ENCODE measurements at places on chromosomes 5 and 9. TPM values are rescaled to one million over a fixed set of nuclear protein-coding genes. Genes with fewer than 3 reads are reported as not detected.

DNA sequence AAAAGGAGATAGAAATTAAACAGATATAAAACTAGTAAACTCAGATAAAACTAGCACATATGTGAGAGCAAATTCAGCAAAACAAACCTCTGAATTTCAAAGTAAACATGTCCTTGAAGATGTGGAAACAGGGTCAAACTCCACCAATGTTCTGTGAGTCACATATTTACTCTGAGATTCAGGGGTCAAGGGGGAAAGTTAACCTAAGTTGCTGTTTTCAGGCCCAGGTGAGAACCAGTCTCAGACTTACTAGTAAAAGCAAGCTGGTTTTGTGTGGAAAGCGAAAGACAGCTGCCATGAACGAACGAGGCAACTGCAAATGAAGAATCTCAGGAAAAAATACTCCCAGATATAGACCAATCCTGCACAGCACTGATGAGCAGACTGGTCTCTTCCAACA, 29.0 kb downstream of the PSMB7 start:
- no peaks in the 10 kb centered on the region for H3K27me3 ChIP-seq
- H3K4me3 ChIP-seq: no peak overlapping the region
- H3K36me3 ChIP-seq: no peaks in the 10 kb centered on the region
- DNase-seq: no peak
- H3K4me1 ChIP-seq: peaks cover 63% of the 10 kb centered on the region

GRCh38 chr9:86795823-86796553, 151.3 kb downstream of the GAS1 start:
- no peak for DNase-seq
- H3K27ac ChIP-seq: no peak overlapping the region
- peaks cover 2% of the 10 kb centered on the region for H3K4me1 ChIP-seq
- no peaks in the 10 kb centered on the region for H3K36me3 ChIP-seq
- H3K4me3 ChIP-seq: no peak overlapping the region
- H3K27me3 ChIP-seq: no peaks in the 10 kb centered on the region

DNA sequence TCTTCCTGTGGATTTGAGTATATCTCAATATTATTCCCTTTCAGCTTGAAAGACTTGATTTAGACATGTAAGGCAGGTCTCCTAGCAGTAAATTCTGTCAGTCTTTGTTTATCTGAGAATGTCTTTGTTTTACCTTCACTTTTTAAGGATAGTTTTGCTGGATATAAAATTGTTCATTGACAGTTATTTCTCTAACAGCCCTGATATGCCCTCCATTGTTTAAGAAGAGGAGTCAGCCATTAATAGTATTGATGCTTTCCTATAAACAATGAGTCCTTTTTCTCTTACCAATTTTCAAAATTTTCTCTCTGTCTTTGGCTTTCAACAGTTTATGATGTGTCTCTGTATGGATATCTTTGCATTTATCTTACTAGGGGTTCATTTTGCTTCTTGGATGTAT, 163.5 kb upstream of the ANKRD55 start:
- no peaks in the 10 kb centered on the region for H3K36me3 ChIP-seq
- H3K4me1 ChIP-seq: no peaks in the 10 kb centered on the region
- DNase-seq: no peak

Gene ABO
- 3.9 TPM for total RNA-seq

GRCh38 chr9:76330034-76330433, 64.2 kb downstream of the RFK start:
- H3K4me3 ChIP-seq: no peak overlapping the region
- H3K4me1 ChIP-seq: no peaks in the 10 kb centered on the region
- H3K36me3 ChIP-seq: no peaks in the 10 kb centered on the region
- no peak overlapping the region for H3K27ac ChIP-seq

DNA sequence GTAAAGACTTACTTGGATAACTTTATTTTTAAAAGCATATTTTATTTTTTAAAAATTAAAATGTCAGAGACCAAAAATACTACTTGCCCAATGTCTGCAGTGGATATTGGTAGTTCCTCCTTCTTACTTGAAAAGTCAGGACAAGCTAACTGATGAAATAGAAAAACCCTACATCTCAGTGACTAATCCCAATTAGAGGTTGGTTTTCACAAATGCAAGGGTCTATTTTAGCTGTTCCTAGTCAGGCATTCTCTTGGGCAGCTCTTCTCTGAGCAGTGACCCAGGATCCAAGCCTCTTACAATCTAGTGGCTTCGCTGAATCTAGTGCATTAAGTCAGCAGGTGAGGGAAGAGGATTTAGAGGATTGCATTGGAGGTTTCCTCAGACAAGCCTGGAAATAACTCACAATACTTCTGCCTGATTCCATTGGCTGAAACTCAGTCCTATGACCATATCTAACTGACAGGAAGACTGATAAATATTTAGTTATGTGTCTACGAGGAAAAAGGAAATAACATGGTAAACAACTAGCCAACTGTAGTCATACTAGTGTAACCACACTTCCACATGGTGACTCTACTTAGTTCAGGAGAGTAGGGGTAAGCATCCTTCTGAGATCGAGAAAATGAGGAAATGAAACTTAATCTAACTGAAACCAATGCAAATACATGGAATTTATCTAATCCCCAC, 34.2 kb upstream of the MIER3 start:
- no peaks in the 10 kb centered on the region for H3K36me3 ChIP-seq
- no peaks in the 10 kb centered on the region for H3K27me3 ChIP-seq
- H3K4me3 ChIP-seq: no peak overlapping the region
- H3K4me1 ChIP-seq: no peaks in the 10 kb centered on the region

GRCh38 chr9:26888271-26888670, 4.3 kb downstream of the CAAP1 start:
- H3K4me1 ChIP-seq: peaks cover 30% of the 10 kb centered on the region
- DNase-seq: no peak
- no peaks in the 10 kb centered on the region for H3K27me3 ChIP-seq
- H3K4me3 ChIP-seq: no peak overlapping the region
- peaks cover 8% of the 10 kb centered on the region for H3K36me3 ChIP-seq
- no peak overlapping the region for H3K27ac ChIP-seq

GRCh38 chr9:125655066-125655633, 51.9 kb downstream of the MAPKAP1 start:
- H3K4me3 ChIP-seq: no peak overlapping the region
- H3K4me1 ChIP-seq: no peaks in the 10 kb centered on the region
- no peaks in the 10 kb centered on the region for H3K27me3 ChIP-seq
- H3K36me3 ChIP-seq: no peaks in the 10 kb centered on the region
- DNase-seq: no peak

Gene GMCL2
- total RNA-seq: not detected

GRCh38 chr5:81303563-81303962, 2.2 kb downstream of the ZCCHC9 start:
- H3K27ac ChIP-seq: no peak overlapping the region
- no peaks in the 10 kb centered on the region for H3K27me3 ChIP-seq
- peaks cover 26% of the 10 kb centered on the region for H3K4me1 ChIP-seq
- no peak for DNase-seq
- H3K36me3 ChIP-seq: no peaks in the 10 kb centered on the region

Gene CBY3
- not detected for total RNA-seq

DNA sequence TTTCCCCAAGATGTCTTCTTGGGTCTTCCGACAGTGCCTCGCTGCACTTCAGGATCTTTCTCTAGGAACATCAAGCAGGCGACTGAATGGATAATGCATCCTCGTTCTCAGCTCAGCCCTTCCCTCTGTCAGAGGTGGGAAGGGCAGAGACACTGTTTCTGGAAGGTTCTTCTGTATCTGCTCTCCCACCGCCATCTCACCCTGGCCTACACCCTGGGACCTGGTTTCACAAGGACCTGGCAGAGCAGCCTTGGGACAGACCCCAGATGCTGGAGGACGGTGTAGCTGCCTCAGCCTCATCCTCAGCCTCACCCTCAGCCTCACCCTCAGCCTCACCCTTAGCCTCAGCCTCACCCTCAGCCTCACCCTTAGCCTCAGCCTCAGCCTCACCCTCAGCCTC, 18.5 kb downstream of the MRPL36 start:
- DNase-seq: no peak
- peaks cover 13% of the 10 kb centered on the region for H3K4me1 ChIP-seq
- no peak overlapping the region for H3K27ac ChIP-seq
- H3K36me3 ChIP-seq: no peaks in the 10 kb centered on the region
- H3K27me3 ChIP-seq: no peaks in the 10 kb centered on the region

- no peak overlapping the region for H3K4me3 ChIP-seq
- no peak for DNase-seq
- H3K27me3 ChIP-seq: no peaks in the 10 kb centered on the region
These were observed 62.0 kb upstream of the SIMC1 start for GRCh38 chr5:176176231-176176630.

Gene GLRA1
- not detected for total RNA-seq

DNA sequence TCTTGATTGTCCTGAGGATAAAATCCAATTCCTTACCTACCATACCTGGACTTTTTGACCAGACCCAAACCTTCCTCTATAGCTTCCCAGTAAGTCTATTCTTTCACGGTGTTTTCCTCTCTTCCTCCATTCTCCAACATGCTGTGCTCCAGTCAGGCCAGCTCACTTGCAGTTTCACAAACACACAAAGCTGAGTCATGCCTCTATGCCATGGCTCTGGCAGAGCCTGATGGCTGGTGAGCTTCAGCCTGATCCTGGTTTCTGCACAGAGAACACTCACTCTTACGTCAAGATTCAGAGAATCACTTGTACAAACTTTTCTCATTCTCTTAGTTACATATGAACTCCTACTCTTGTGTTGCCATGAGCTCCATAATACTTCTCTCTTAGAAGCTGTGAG, 27.7 kb upstream of the PAX5 start:
- H3K27me3 ChIP-seq: no peaks in the 10 kb centered on the region
- no peak overlapping the region for H3K4me3 ChIP-seq
- DNase-seq: no peak
- no peaks in the 10 kb centered on the region for H3K4me1 ChIP-seq
- no peak overlapping the region for H3K27ac ChIP-seq
- no peaks in the 10 kb centered on the region for H3K36me3 ChIP-seq

GRCh38 chr9:6440405-6440804, 27.4 kb downstream of the UHRF2 start:
- DNase-seq: no peak
- H3K4me3 ChIP-seq: no peak overlapping the region
- no peak overlapping the region for H3K27ac ChIP-seq
- H3K27me3 ChIP-seq: no peaks in the 10 kb centered on the region
- peaks cover 9% of the 10 kb centered on the region for H3K4me1 ChIP-seq
